ENCODE measurements at places on chromosomes 11 and 22.

- DNase-seq: no peak
Observed at GRCh38 chr11:88377144-88377543, 39.6 kb upstream of the CTSC start.

DNA sequence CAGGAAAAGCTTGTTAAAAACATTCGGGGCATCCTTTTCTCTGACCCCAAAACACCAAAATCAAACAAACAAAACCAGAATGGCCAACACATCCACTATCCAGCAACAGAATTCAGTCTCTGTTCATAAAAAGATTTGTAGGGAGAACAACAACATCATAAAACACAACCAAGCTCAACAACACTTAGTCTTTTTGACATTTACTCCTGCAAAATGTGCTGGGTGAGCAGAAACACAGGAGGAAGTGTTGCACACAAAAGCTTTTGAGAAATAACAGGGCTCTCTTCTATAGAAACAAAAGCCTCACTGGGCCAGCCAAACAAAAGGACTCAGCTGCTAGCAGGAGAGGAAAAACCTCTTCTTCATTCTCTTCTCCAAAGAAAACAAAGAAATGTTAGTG lies 736.0 kb upstream of the CCDC90B start:
- peak; percentile 11 for DNase-seq

- no peak for DNase-seq
Observed at GRCh38 chr11:35531246-35531645, 5.8 kb upstream of the PAMR1 start.

- no peak for DNase-seq
Observed at GRCh38 chr22:37764622-37765021, 43.1 kb upstream of the GCAT start.
